ENCODE measurements at places on chromosomes 16 and 17.

DNA sequence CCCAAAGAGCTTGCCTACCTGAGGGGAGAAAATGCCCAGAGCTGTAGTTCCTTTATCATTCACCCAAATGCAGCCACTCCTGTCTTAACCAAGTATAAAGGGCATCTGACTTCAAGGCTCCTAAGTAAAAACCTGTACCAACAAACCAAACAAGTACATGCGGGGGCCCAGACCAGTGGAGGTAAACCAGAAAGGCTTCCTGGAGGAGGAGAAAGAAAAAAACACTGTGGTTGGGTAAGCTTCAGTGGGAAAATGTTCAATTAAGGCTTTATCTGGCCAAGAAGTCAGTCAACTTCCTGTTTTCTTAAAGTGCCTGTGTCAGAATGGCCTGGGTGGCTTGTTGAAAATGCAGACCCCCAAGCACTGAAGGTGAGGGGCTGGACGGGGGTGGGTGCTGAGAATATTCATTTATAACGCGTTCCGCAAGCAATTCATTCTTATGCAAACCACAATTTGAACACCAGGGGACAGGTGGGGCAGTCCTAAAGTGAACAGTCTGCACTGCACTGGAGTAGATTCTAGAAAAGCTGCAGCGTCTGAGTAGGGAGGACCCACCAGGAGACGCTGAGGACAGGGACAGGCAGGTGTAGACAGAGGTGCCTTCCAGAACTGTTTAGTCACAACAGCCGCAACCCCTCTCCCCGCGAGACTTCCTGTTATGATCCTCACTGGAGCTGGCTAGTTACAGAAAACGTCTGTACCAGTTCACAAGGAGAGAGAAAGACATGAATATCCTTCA is 467.1 kb downstream of the SOX9 start:
- DNase-seq, result no peak

DNA sequence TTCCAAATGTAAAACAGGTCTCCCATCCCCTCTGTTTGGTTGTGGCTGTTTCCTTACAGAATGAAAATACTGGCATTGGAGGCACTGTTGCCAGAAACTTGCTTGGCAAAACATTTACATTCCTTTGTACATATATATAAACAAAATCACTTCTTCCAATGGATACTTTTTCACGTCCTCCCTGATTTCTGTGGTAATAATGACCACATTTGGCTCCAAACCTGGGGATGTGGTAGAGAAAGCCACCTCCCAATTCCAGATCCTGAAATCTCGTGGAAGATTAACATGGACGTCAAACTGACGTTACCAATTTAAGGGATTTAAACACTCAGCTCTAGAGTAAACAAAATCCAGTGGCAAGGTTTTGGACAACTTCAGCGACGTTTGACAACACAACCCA is 370.8 kb upstream of the ZFHX3 start:
- no peak for DNase-seq

- DNase-seq, result no peak
Observed at GRCh38 chr17:71187145-71187878, 933.5 kb upstream of the SOX9 start.

DNA sequence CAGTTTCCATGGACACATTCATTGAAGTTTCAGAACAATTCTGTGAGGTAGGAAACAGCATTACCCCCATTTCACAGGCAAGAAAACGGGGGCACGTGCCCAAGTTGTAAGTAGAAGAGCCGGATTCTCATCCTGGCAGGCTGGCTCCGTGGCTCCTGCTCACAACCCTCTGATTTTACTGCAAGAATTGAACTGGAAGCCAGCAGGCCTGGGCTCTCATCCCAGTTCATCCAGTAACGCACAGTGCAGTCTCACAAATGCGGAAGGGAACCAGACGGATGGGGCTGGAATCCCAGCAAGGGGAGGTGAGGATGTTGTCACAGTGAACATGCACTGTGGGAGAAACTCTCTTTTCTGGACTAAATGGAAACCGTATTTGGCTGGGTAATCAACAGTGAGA is 40.7 kb upstream of the DOC2B start:
- peak; percentile 43 for DNase-seq

DNA sequence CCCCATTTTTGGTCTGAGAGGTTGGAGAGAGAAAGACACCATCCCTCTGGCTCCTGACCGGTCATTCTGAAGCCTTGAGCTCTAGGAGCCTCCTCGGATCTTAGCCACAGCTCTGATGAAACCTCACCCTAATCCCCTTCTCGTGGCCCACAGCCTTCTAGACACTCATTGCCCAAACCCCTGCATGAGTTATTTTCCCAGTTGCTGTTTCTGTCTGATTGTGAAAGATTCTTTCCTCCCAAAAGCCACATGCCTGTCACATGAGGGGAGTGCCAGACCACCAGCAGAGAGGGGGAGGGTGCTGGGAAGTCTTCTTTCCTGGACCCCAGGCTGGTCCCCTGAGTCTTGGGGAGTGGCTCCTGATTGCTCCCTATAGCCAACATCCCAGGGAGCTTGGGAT is 17.6 kb upstream of the ABR start:
- DNase-seq, result peak; percentile 79

- no peak for DNase-seq
Observed at GRCh38 chr16:6708576-6709215, 623.9 kb upstream of the RBFOX1 start.

GRCh38 chr16:50841081-50841886 is 99.4 kb downstream of the CYLD start:
- peak; percentile 53 for DNase-seq

DNA sequence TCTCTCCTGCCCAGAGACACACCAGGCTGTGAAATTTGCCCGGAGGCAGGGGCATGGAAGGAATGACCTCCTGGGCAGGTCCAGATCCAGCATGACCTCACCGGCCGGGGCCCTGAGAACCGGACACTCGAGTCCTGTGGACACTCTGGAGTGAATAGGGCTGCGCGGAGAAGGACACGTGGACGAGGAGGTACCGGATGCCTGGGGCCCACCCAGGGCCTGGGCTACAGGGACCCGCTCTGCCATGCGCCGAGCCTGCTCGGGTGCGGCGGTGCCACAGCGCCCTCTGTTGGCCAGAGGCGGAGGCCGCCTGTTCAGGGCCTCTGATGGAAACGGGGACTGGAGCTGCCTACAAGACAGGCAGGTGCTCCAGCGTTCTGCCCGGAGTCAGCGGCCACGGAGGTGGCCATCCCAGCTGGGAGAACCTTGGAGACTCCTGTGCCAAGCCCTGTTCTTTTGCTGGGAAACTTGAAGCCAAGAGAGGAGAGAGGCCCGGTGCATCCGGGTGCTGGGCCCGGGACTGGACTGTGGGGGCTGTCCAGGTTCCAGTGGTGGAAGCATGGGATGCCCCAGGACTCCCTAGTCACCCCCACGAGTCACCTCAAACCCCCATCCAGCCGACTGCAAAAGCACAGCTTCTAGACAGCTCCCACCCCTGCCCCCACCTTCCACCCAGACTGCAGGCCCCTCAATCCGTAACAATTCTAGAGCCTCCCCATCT is 19.3 kb upstream of the NXPH3 start:
- DNase-seq, result peak; percentile 90

- peak; percentile 52 for DNase-seq
Observed at GRCh38 chr16:50274326-50275097, 8.2 kb downstream of the ADCY7 start.

- DNase-seq, result no peak
Observed at GRCh38 chr16:15502041-15502725, 67.8 kb downstream of the BMERB1 start.
